Activated CD8-positive, alpha-beta memory T cell treated with anti-CD3 and anti-CD28 coated beads for 48 hours (primary cell): ENCODE measurements at places on chromosomes 7 and 10.

- no peak for DNase-seq
Measured at GRCh38 chr7:134834689-134835462, 55.4 kb downstream of the CALD1 start.

DNA sequence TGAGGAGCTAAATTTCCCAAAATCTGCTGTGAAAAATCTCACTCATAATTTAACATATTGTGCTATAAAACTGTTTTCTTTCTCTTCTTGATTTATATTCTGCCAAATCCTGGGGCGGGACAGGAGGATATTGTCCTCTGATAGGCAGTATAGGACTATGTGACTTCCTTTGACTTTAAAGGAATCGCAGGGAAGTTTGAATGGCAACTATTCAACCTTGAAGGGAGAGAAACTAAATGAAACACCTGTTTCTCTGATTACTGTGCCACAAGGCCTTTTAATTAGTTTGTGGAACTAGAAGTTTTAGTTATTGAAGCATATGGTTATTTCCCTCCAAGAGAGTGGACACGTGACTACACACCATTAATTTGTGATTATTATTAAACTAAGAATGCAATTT is 607.4 kb downstream of the GATA3 start:
- no peak for DNase-seq

DNA sequence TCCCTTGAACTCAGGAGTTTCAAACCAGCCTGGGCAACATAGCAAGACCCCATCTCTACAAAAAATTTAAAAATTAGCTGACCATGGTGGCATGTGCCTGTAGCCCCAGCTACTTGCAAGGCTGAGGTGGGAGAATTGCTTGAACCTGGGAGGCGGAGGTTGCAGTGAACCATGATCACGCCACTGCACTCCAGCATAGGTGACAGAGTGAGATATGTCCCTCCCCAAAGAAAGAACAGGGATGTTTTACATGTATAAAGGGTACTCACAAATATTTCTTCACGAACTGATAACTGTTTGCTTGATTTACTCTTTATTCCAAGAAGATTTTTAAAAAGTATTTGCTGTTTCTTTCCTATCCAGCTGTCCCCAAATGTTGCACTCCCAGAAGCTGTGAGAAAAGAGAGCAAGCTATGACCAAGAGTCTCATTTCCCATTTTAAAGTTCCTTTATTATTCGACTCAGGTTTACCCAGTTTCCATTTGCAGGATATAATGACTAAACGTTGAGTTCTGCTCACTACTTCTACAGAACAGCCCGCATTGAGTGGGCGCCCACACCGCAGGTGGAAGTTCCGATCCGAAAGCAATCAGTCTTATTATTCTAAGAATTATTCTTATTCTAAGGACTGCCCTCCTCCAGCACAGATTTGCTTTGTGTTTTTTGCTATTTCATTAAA is 90.7 kb downstream of the APBB1IP start:
- DNase-seq: no peak

DNA sequence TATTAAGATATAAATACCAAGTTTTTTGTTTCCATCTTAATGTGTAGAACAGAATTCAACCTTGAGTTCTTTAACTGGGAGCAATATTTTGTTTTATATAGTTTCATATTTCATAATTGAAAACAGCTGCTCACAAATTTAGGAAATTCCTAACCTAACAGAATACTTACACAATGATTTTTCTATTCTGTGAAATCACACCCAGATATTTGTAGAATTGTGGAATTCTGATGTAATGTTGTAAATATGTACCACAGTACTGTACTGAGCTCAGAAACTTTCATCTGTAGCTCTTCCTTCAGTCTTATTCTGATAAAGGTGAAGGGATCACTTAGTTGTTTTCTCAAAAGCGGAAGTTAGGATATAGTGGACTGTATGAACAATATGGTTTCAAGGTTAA is 143.4 kb upstream of the GLI3 start:
- no peak for DNase-seq

GRCh38 chr7:128777156-128778123 is 1.8 kb upstream of the OPN1SW start:
- no peak for DNase-seq

DNA sequence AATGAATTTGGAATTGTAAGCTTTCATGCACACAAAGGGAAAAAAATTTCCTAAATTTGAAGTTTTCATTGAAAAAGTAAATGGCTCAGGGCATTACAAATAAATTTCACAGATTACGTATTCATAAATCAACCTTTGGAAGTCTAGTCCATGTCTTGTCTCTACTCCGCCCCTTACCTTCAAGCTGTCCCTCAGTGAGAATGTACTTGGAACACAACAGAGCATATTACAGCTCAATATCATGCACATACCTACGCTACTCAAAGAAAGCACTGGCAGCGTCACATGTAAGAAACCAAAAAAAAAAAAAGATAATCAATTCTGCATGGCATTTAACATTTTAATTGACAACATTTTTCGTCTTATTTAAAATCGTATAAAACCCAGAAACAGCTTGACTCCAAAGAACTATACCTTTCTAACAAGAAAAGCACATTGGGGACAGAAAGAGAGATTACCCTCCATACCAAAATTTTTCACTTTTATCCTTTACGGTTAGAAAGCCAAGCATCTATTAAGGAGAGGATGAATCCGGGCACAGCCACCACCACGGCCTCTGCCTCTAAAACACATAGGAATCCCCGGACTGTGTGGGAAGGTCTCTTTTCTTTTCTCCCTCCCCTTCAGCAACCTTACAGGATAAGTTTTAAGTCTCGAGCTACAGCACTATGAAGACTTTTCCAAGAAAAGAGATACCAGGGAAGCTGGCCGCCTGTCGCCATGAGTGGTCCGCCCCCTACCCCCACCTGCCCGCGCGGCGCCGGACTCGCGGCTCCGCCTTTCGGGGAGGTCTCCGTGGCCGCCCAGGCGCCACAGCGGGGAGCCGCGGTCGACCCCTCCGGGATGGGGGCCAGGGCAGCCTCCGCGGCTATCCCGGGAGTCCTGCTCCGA is 1.1 kb downstream of the JMJD1C start:
- DNase-seq: no peak

DNA sequence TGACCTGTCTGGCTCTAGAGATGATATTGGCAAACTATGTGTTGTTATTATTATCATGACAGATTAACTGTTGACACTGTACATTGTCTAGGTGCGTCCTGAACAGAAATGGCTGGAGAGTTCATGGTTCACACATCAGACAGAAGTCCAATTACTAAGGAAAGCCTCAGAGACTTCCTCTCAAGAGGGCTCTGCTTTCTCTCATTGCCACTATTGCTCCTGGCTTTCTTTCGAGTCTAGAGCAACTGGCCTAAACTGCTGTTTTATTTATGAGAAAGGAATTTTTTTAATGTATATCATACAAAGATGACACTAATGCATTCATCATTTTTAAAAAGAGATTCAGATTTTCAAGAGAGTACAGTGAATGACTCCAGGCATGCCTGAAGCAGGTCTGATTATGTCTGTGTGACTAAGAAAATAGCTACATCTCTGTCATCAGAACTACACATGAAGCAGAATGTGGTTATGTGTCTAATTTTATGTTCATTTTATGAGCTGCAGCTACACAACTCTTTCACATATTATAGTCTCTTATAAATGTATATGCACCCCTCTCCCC is 30.4 kb downstream of the NRCAM start:
- DNase-seq: no peak

GRCh38 chr10:88374392-88375175 is 208.5 kb downstream of the RNLS start:
- DNase-seq: no peak

DNA sequence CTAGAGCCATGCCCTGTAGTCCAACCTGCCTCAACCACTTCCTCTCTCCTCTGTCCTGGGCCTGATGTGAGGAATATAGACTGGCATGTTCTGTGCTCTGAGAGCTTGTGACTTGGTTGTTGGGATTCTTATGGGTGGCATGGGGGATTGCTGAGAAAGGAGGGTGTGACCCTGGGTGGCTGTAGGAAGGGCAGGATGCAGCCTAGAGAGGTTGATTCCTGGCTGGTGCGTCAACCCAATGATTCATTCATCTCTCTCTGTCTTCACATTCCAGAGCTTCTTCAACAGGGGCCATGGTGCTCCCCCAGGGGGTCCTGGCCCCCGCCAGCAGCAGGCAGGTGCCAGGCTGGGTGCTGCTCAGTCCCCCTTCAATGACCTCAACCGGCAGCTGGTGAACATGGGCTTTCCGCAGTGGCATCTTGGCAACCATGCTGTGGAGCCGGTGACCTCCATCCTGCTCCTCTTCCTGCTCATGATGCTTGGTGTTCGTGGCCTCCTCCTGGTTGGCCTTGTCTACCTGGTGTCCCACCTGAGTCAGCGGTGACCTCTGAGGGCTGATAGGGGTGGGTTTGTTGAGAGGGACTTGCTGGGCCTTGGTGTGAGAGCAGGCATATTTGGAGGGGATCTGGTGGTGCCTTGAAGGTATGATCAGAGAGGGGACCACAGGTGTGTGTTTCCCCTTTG is 2.6 kb downstream of the FAM241B start:
- no peak for DNase-seq

DNA sequence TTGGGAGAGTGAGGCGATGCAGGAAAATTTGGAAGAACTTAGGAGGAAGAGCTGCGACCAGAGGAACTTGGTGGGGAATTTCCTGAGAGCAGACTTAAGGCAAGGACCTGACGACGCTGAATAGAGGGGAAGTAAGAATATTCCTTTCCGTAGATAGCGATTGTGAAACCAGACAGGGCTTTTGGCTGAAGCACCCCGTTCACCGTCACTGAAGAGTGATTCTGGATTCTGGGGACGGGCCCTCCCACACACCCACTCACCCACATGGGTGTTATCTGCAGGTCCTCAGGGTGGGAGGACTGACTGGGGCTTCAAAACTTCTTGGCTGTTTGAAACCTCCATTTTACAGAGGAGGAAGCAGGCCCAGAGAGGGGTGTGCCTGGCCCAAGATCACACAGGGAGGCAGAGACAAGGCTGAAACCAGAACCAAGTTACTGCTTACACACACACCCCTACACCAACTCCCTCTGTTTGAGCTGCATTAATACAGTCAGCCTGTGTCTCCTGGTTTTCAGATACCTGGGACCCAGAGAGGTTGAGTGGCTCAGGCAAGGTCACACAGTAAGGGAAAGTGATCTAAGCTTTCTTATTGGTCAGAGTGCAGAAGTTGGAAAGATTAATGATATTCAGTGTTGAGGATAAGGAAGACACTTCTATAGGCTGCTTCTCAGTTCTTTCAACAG is 37.2 kb upstream of the CDH23 start:
- no peak for DNase-seq

GRCh38 chr7:156618780-156619367 is 21.7 kb upstream of the RNF32 start:
- no peak for DNase-seq

GRCh38 chr10:111879969-111880368 is 303.6 kb downstream of the GPAM start:
- no peak for DNase-seq

GRCh38 chr10:22690614-22691431 is 23.6 kb downstream of the PIP4K2A start:
- DNase-seq: no peak

- no peak for DNase-seq
Measured at GRCh38 chr10:127649642-127650041, 87.3 kb upstream of the FOXI2 start.

DNA sequence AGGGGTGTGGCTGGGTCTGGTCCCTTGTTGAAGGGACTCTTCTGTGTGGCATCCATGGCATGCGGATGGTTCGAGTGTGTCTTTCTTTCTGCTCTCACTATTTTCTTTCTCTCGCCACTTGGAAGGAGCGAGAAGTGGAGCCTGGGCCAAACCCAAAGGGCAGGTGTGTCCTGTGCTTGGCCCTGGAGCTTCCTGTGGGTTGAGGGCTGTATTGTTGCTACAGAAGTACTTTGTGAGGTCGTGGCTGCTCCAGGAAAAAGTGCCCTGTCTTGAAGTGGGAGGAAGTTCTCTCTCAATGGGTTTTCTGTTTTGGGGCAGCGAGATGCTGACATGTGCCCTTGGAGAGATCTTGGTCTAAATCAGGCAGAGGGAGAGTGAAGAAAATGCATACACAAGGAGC is 72.0 kb downstream of the DOCK1 start:
- no peak for DNase-seq

- DNase-seq: no peak
Measured at GRCh38 chr7:68213838-68214237, 1217.2 kb downstream of the TYW1 start.

DNA sequence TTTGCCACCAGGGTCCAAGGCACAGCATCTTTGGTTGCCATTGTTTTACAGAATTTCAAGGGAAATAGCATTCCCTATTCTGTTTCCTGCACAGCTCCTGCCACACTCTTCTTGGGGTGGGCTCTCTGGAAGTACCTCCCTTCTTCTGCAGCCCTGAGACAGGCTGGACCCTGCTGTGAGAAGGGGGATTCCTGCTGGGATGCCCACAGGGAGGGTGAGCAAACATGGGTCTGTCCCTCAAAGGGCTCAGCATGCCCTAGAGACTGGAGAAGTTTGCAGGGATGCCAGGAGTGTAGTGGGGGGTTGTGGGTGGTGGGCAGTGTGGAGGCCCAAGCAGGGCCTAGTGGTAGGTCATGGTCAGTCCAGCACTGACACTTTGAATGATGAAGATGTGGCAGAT is 222.2 kb upstream of the GPR26 start:
- no peak for DNase-seq

- no peak for DNase-seq
Measured at GRCh38 chr10:125838802-125839575, 15.6 kb downstream of the BCCIP start.

- DNase-seq: no peak
Measured at GRCh38 chr7:20440472-20441105, 109.9 kb downstream of the ITGB8 start.

- DNase-seq: no peak
Measured at GRCh38 chr10:127017541-127018297, 112.5 kb downstream of the DOCK1 start.

DNA sequence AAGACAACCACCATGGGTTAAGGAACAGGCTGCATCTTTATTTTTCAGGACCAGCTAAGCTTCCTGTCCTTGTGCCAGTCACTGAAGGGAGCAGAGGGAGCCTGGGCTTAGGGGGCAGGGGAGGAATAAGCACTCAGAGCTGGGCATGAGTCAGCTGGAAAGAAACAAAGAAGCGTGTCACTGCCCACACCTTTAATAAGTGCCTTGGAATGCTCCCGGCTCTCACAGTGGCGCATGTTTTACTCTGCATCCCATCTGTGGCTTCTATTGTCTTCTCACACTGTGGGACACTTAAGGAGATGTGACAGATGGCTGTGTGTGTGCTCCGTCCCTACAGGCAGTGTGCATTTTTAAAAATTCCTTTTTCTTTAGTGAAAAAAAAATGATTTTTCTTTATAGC is 71.7 kb downstream of the MTURN start:
- no peak for DNase-seq

DNA sequence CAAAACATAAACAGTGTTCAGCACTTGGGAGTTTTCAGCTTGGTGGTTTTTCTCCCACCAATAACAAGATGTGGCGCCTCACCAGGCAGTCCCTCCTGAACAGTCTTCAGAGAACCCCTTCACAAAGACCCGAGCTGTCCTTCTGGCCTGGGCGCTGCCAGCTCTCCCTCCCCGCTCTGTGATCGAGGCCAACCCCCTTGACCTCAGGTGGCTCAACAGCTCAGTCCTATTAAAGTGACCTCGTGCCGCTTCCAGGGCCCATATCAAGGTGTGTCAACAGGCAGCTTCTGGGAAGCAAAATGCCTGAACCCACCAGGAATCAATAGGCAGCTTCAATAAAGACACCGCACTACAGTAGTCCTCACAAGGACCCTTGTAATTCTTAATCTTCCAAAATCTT is 63.3 kb downstream of the CHST15 start:
- DNase-seq: no peak
